ENCODE measurements at places on chromosomes 3 and 15. TPM values are rescaled to one million over a fixed set of nuclear protein-coding genes. Genes with fewer than 3 reads are reported as not detected.

Gene GOLGA6L4
- total RNA-seq = 2.0 TPM

Gene SI
- total RNA-seq = not detected

Gene ST3GAL6
- total RNA-seq = 7.9 TPM

Gene FBXO40
- total RNA-seq = not detected

Gene TPRG1
- total RNA-seq = 10.5 TPM

Gene MESP1
- not detected for total RNA-seq

Gene VEPH1
- total RNA-seq = 1.7 TPM

Gene MKRN2OS
- total RNA-seq = not detected

Gene UROC1
- total RNA-seq = not detected

Gene TSEN2
- total RNA-seq = 14.9 TPM

Gene TMC3
- 0.34 TPM for total RNA-seq

Gene ZIC1
- not detected for total RNA-seq

Measured in thyroid gland (tissue), 4 donors.